Activated T-helper 17 cell treated with anti-CD3 and anti-CD28 coated beads, Interleukin-2, amount 50 U/mL, for 72 hours (primary cell): ENCODE measurements at places on chromosomes 2 and 18.

DNA sequence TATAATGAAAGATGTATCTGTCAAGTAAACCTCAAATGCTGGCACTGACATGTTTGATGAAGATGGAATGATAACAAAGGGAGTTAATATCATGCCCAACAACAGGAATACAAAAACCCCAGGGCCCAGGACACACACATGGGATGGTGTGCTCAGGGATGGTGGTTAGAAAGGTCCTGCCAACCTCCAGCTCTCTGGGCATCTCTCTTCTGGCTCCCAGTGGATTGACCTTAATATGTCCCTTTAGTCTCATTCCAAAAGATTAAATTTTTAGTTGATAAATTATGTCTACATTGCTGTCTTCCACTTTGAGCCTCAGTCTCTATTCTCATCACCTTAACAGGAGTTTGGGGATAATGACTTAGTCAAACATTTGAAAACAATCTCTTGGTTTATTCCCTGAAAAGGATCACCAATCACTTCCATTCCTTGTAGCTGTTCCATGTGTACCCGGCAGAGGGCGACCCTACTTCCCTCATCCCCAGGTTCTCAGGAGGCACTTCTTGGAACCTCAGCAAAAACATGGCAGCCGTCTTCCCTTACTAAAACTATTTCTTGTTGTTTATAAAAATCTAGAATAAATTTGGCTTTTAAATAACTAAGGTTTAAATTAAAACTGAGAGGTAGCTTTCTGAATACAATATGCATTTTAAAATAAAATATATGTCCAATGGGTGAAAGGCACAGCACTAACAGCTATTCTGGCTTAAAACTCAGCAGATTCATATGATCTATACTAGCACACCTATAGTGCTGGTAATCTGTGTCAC lies 29.6 kb downstream of the MCEE start:
- ATAC-seq: peak; percentile 64

GRCh38 chr2:138364554-138365162 lies 136.9 kb upstream of the SPOPL start:
- ATAC-seq: no peak

DNA sequence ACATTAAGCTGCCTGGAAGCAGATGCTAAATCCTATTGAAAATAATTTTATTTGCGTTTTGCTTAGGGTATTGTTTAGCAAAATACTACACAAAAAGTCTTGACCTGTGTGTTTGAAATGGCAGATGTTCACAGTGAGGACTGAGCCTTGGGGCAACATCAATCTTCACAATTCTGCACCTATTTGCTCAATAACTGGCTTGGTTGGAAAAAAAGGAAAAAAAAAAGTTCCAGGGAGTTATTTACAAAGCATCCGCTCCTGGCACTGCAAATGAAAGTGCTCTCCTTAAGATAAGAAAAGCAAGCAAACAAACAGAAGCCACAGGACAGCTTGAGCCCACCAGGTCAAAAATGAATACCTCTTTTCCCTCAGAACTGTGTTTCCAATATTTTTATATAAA lies 77.7 kb downstream of the MAP2 start:
- no peak for ATAC-seq

DNA sequence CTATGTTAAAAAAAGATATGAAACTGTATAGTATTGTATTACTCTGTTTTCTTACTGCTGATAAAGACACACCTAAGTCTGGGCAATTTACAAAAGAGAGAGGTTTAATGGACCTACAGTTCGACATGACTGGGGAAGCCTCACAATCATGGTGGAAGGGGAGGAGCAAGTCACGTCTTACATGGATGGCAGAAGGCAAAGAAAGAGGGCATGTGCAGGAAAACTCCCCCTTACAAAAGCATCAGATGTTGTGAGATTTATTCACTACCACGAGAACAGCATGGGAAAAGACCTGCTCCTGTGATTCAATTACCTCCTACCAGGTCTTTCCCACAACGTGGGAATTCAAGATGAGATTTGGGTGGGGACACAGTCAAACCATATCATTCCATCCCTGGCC lies 57.0 kb downstream of the NCOA1 start:
- ATAC-seq: no peak

DNA sequence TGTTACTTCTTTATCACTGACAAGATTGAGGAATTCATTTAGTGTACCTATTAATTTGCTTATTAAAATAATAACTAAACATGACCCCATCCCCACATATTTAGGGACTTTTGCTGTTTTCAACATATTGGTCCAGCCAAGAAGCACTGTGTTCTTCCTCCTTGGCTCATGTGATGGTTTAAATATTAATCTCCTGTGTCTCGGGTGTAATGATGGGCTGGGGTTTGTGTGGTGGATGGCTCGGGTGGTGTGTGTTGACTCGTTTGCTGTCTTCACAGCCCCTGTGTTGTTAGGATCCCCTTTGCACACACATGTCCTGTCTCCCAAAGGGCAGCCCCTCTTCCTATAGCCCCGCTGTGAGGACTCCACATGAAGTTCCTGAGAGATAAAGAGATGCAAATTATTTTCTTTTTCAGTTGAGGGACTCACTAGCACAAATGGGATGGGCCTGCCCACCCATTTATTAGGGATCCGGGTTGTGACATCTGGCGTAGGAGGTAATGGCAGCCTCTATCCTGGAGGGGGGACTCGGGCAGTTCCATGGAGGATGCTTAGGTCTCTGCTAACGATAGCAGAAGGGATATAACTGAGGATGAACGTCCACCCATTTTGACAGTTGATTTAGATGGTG lies 53.4 kb downstream of the FHOD3 start:
- no peak for ATAC-seq

DNA sequence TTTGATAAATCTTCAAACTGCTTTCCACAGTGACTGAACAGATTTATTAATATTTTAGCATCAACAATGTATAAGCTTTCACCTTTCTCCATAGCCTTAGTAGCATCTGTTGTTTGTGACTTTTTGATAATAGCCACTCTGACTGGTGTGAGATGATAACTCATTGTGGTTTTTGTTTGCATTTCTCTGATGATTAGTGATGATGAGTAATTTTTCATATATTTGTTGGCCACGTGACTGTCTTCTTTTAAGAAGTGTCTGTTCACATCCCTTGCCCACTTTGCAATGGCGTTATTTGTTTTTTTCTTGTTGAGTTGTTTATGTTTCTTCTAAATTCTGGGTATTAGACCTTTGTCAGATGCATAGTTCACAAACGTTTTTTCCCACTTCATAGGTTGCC lies 952.9 kb downstream of the TRIB2 start:
- ATAC-seq: no peak

GRCh38 chr2:20558391-20559150 lies 92.3 kb downstream of the HS1BP3 start:
- ATAC-seq: no peak

- no peak for ATAC-seq
These were observed 9.5 kb downstream of the HS1BP3 start for GRCh38 chr2:20641123-20641985.

- no peak for ATAC-seq
These were observed 356.2 kb upstream of the SPRED2 start for GRCh38 chr2:65788556-65788955.

DNA sequence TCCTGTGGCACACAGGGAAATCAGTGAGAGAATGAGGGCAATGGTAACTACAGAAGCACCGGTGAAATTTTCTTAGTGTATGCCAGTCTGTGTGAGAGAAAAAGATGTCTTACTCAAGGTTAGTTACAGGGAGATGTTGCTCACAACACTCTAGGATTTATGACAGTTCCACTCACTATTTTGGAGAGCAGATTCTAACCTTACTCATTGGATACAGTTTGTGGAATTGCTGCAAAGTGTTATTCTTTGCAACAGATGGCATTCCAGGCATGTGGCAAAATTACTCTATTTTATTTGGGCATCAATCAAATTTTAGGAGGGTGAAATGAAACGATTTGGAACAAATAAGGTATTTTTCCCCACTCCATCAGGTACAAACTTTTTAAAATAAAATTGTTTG lies 449.1 kb downstream of the PIK3C3 start:
- ATAC-seq: no peak

DNA sequence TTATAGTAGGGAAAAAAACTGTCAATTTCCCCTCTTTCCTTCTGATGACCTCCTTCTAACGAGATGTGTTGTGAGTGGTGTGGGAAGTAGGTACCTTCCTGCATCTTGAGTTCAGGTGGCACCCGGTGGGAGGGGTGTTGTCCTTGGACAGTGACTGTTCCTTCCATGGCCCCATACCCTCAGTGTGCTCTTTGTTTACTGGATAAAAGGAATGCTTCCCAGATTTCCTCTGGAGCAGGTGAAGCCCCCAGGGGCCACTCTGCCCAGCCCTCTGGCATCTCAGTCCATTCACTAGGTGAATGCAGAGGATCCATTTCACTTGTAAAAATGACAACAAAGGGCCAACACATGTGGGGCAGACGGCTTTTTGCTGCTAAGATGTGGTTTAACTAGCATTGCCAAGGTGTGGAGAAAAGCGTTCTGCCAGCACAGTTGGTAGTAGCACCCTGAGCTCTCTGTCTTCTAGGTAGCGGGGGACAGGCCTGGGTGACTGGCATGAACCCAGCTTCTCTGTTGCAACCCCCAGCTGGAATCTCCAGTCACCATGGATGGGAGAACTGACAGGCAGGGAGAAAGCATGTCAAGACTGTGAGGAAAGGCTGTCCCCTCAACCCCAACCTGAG lies 6.9 kb downstream of the GDF7 start:
- no peak for ATAC-seq

DNA sequence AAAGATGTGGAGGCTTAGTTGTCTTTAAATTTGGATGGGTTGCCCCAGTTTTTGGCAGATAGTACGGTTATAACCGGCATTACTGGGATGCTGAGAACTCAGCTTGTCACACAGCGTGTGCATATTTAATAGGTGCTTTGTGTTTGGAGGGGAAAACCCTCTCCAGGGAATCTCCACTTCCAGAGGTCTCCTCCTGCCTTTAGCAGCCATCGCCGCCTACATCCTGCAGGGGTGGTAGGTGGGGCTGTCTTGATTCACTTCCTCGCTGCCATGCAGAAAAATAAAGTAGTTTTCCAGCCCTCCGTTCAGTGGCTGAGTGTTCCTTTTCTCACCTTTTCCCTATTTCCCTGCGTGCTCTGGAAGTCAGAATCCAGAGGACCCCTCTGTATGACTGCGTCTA lies 76.4 kb downstream of the ITGB1BP1 start:
- no peak for ATAC-seq

GRCh38 chr2:15757820-15758586 lies 166.3 kb downstream of the DDX1 start:
- no peak for ATAC-seq

GRCh38 chr2:238320246-238320647 lies at the start of gene TRAF3IP1:
Gene TRAF3IP1 (plus strand): TSS chr2:238320518. CDS start chr2:238320663, 145 bp downstream.
- peak; percentile 95 for ATAC-seq

- ATAC-seq: peak; percentile 72
These were observed 110.8 kb upstream of the OTOS start for GRCh38 chr2:240250985-240251847.

DNA sequence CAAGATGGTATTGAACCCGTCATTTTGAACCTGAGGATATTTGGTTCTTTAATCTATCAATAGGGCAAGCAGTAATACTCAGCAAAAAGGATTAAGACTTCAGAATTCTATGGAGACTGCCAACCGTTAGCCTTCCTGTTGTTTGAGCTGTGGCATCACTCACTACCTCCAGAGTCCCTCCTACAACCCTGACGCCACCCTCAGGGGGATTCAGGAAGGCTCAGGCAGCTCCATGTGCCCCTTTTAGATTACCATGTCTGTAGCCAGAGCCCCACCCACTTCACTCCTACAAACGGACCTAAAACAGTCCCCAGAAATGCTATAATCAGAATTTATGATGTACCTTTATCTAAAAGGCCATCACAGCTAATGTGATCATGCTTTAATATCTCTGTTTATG lies 172.9 kb downstream of the EPHA4 start:
- no peak for ATAC-seq

DNA sequence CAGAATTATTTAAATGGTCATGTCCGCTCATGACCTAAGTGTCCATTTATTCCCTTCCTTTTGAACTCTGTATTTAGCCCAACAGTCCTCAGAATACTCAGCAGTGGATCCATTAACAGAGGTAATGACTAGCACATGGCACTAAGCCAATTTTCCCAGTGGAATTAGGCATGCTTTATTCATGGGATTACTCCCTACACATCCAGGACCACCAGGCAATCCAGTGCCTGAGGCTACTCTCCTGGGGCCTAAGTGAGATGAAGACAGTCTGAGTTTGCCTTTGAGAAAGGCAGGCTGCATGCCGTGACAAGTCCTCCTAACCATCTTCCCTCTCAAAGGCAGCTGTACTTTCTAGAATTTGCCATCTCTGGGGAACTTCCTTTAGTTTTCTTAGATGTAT lies 128.6 kb downstream of the SPOPL start:
- no peak for ATAC-seq

DNA sequence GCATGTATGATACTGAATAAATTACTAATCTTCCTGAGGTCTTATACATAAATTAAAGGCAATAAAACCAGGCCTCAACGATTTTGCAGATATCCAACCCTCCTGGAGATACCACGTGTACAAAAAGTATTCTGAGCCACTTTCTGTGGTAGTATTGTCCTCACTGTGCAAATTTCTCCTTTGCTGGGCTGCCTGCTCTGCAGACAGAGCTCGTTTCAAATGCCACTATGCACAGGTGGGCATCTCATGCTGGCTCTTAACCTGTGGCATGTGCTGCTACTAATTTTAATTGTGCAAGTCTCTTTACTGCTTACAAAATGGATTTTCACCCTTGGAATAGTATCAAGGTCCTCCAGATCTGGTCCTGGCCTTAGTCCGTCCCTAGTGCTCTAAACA lies 66.4 kb upstream of the SLC16A14 start:
- ATAC-seq: no peak

GRCh38 chr2:184555352-184555751 lies 43.0 kb upstream of the ZNF804A start:
- no peak for ATAC-seq
